Fibroblast of skin of left quadriceps (primary cell): ENCODE measurements at places on chromosomes 2 and 18.

- DNase-seq: no peak
Measured at GRCh38 chr2:154392256-154392655, 306.2 kb upstream of the KCNJ3 start.

DNA sequence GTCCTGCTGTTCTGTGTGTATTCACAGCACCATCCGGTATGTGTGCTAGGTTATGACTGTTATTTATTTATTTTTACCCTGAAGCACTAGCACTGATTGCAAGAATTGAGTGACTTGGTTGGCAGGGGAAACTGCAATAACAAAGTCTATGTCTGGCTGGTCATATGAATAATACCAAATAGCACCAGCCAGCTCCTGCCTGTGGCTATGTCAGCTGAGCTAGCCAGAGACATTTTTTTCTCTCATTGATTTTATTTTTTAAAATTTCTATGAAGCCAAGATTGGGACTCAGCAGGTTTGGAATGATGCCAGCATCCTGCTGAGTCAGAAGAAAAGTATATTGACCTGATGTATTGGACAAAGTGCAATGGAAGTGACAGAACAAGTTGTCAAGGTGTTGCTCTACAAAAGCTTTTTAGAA, 188.5 kb upstream of the CDH2 start:
- no peak for DNase-seq

- no peak for DNase-seq
Measured at GRCh38 chr2:69381337-69381737, 5.7 kb downstream of the GFPT1 start.

- DNase-seq: no peak
Measured at GRCh38 chr2:144097440-144098225, 422.3 kb downstream of the ZEB2 start.

DNA sequence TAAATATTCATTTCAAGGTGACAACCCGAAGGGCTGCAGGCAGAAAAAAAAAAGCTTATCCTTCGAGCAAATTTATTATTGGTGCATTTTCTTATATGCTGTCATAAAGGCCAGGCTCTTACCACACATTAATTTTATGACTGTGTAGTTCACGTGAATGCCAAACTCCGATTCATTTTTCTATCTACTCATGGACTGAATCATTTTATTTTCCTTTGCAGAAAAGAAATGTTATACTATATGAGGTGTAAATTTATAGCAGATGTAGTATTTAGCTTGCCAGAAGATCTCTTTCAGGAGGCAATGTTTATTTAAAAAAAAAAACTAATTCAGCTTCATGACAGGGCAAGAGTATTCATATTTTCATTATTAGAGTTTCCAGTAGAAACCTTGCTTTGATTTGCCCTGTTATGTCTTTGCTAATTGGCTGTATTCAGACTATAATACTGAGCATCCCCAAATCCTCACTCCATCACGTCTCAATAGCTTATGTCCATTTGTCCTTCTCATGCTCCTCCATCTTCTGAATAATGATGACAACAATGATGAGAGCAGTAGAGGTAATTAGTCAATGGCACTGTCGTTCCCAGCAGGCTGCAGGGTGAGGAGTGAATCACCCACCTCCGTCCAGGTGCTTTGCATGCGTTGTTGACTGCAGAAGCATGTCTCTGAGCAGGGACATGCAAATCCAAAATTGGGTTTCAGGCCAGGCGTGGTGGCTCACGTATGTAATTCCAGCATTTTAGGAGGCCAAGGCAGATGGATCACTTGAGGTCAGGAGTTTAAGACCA, 101.1 kb upstream of the RAB12 start:
- DNase-seq: peak; percentile 53

DNA sequence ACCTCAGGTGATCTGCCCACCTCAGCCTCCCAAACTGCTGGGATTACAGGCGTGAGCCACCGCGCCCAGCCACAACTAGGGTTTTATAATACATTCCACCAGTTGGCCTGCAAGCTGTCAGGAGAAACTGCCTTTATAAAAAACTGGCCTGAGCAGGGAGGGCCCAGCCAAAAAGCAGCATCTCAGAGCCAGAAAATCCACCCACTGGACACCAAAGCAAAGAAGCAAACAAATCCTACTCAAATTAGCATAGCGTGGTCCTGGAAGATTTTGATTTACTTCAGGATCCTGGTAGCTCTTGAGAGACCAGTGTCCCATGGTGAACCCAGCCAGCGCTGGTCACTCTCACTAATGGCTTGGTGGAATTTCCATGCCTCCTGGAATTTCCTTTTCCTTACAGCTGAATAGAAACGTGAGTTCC, 60.0 kb upstream of the PXDN start:
- no peak for DNase-seq

- no peak for DNase-seq
Measured at GRCh38 chr2:132677661-132678060, 7.7 kb upstream of the LYPD1 start.

DNA sequence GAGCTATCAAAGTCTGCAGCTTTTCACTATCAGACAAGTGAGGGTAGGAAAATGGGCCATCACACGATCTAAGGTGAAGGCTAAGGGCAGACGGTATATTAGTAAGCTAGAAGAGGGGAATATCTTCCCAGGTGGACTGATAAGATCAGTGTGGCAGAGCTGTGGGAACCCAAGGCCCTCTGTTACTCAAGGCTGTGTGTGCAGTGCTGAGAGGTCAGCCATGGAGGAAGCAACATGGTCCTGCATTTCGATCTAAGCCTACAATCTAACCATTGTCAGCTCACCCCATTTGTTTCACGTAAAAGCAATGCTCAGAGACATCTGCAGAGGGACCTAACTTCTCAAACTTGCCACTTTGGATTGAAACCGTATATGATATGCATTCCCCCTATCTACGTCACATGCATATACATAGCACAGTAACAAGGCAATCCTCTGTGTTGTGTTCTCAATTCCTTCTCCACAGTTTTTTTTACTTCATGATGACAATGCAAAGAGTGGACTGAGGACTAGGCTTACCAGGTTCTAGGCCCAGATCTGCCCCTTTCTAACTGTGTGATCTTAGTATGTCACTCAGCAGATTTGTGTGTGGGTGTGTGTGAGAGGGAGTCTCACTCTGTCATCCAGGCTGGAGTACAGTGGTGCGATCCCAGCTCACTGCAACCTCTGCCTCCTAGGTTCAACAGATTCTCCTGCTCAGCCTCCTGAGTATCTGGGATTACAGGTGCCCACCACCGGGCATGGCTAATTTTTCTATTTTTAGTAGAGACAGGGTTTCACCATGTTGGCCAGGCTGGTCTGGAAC, 45.2 kb downstream of the SLC8A1 start:
- no peak for DNase-seq

- DNase-seq: no peak
Measured at GRCh38 chr2:242044313-242044590, 174.7 kb downstream of the RTP5 start.

DNA sequence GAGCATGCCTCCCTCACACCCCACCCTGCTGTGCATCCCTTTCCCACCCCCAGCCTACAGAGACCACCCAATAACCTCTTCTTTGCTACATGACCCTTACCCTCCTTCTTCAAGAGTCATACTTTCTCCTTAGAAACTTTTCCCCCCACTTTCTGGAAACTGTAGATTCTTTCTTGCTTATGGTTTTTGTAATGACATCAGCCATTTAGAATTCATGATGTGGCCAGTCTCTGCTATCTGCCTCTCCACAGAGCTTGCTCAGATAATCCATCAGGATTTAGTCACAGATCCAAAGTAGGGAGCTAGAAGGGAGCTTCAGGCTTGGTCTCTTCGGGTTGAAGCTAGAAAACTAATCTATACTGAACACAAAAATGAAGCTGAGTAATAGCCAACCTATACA, 36.5 kb downstream of the GALM start:
- DNase-seq: peak; percentile 87
